ENCODE measurements at places on chromosomes 4 and X.

- no peak for DNase-seq
Observed at GRCh38 chr4:26005764-26006163, 91.7 kb downstream of the SMIM20 start.

DNA sequence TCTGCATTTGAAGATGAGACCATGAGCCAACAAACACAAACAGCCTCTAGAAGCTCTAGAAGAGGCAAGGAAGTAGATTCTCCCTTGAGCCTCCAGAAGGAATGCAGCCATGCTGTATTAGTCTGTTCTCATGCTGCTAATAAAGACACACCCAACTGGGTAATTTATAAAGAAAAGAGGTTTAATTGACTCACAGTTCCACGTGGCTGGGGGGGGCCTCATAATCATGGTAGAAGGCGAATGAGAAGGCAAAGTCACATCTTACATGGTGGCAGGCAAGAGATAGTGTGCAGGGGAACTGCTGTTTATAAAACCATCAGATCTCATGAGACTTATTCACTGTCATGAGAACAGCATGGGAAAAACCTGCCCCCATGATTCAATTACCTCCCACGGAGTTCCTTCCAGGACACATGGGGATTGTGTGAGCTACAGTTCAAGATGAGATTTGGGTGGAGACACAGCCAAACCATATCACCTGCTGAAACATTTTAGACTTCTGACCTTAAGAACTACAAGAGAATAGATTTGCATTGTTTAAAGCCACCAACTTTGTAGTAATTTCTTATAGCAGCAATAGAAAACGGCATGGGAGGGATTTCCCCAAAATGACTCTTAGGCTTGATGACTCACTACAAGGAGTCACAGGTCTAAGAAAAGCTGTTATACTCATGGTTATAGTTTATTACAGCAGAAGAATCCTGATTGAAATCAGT is 284.4 kb upstream of the SFRP2 start:
- DNase-seq: peak; percentile 66

GRCh38 chrX:104707572-104707971 is 141.6 kb downstream of the IL1RAPL2 start:
- DNase-seq: no peak

DNA sequence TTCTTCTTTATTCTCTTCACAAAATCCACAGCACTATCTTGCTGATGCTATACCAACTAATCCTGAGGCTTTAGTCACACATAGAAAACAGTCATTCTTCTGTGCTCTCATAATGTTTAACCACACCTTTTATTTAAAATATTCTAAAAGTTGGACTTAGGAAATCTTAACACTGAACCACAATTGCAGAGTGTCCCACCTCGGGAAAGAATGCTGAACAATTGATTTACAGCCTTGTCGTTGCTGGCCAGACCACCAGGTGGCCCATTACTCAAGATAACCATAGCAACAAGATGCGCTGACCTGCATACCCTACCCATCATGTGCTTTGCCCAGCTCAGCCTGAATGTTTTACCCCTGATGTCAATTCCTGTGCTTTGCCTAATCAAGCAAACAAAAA is 100.8 kb downstream of the ARSJ start:
- peak; percentile 50 for DNase-seq

GRCh38 chrX:103431316-103431715 is 55.0 kb downstream of the BEX3 start:
- DNase-seq: peak; percentile 13

DNA sequence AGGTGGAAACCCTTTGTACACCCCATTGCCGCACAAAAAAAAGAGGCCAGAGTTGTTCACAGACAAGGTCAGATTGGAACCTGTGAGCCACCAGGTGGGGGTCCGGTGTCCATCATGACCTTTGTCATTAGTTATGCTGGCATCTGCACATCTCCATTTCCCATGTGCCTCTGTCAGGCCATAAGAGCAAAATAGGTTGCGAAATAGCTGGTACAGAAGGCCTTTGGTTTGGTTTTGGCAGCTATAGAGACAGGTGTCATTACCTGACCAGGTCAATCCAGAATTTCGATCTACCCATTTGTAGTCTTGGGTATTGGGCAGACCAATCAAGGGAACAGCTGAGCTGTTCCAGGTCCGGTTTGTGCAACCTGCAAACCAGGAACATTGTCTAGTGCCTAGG is 6.6 kb downstream of the ERVMER34-1 start:
- no peak for DNase-seq

GRCh38 chr4:55247521-55247920 is 98.5 kb upstream of the SRD5A3 start:
- DNase-seq: no peak

- peak; percentile 71 for DNase-seq
Observed at GRCh38 chrX:103918571-103919269, 43.7 kb upstream of the TMSB15B start.

GRCh38 chr4:154589296-154590197 is 995 bp downstream of the FGA start:
- DNase-seq: no peak

DNA sequence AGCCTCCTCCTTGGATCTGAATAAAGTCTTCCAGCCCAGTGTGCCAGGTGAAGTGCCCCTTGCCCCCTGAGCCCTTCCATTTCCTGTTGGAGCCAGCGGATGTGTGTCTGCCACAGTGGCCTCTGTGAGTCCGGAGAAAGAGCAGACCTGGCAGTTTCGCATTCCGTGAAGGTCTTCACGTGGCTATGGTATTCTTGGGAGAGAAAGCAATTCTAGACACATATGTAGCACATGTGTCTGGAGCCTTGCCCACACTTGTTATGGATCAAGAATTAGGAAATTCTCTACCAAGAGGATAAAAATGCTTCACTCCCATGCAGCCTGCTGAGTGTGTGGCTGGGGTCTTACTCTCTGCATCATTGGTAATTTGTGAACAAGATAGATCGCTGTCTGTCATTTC is 130.9 kb downstream of the REPS2 start:
- no peak for DNase-seq

DNA sequence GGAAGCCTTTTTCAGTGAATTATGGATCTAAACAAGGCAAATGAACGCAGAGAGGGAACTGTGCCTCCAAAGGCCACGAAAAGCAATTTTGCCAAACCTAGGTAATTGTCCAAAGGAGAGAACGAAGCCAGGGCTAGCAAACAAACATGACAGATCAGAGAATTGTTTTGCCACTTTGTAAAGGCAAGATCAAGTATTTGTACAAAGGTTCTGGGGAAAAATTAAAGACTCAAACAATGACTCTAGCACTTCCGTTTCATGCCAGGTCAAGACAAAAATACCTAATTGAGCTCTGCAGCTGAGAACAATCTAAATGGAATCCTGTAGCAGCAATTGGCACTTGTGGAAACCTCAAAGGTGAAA is 8.5 kb downstream of the RBM47 start:
- DNase-seq: no peak

DNA sequence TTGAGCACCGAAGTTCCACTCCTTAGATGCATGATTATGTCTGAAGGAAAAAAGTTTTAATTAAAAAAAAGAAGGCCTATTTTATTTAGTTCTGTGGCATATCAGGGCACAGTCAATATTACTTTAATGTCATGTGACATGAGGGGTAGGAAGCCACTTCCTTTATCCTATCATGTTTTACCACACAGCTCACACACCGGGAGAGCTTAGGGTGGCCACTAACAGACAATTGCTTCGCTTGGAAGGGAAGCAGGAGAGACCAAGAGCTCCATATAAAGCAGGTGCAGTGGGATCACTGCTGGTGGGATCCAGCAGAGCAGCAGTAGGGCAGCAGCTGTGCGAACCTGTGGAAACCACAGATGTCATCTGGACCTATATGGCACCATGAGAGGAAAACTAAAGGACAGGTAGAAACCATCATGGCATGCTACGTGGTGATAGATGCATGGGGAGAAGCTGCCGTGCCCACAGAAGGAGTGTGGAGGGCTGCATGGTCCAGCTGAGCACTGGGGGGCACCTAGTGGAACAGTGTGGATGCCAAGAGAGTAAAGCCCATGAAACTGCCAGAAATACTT is 52.0 kb downstream of the DTHD1 start:
- DNase-seq: no peak

- no peak for DNase-seq
Observed at GRCh38 chr4:37245391-37245954, 930 bp downstream of the NWD2 start.

DNA sequence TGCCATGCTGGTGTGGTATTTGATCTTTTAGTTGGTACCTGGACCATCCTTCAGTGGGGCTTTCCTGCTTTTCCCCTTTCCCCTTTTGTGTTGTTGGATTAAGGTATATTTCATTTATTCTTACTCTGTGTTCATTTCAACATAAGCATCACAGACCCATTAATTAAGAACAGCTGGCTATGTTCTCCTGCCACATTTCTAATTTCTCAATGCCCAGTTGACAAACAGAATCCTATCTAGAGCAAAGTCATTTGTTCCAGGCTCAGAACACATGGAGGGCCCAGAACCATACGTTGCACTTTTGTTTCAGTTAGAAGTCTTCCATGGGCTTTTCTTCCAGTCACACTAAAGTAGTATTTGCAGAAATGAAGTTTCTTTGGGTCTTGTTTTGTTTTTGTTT is 46.1 kb upstream of the EOLA2 start:
- DNase-seq: no peak

DNA sequence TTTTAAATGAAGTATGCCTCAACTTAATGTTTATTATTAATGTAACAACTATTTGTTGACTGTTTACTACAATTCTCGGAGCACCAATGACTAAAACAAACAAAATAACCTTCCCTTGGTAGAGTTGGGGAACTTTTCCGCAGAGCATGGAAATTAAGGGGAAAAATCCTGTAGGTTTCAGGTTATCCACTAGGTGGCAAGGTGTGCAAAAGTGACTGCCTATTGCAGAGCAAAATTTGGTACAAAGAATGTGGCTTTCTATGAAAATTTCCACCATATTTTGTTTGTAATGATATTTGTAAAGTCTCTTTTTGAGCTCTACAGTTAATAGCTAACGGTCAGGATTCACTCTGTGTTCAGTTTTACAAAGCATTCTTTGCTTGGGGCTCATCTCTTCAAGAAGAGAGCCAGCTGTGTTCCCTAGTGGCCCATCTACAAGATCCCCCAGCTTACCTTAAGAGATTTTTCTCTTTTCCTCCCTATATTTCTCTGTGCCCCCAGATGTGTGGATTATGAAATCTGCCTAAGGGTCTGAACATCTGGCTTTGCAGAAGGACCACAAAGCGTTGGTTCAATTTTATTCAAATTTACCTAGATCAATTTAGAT is 61.1 kb downstream of the FBXO8 start:
- no peak for DNase-seq

DNA sequence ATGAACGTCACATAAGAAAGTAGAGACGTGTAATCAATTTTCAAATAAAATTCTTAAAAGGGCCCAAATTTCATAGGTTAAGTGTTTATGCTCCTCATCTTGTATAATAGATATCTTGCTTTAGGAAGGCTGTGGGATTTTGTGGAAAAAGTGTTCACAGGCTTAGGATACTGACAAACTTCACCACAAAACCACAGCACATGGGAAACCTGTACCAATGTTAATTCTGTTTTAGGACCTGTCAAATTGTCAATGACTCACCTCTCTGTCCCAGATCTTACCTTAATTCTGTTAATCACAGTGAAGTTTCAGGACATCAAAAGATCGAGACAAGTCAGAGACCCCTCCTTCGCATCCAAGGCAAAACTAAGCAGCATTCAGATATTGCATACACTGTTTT is 24.2 kb downstream of the FGFBP1 start:
- no peak for DNase-seq

DNA sequence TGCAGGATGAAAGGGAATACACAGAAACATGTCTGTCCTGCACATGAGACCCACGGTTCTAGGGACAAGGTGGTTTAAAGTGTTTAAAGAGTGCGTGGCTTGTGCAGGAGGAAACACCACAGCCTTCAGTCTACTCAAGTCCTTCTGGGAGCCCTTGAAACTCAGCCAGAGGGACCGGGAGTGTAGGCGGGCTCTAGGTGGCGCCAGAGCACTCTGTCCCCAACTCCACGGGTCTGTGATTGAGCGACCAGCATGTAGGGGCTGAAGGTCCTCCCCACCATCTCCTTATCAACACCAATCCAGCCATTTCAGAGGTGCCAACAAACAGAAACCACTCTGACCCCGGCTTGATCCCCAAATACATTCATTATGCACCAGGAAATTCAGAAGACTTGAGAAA is 82.0 kb upstream of the CLDN34 start:
- DNase-seq: peak; percentile 54

DNA sequence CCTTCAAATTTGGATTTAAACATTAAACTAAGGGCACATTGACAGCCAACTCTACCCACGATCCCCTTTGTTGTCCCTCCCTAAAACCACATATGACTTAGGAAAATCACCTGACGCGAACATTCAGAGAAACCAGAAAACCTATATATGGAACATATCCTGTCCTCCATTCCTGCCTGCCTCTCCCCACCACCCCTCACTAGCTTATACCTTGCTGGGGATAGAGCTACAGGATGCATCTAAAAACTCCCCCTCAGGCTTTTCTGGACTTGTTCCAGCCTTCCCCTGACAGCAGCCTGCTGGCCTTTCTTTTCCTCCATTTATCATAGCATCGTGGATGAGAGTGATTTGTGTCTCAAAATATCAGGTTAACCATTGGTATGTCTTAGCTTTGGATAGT is 8.8 kb downstream of the STK26 start:
- DNase-seq: no peak

- no peak for DNase-seq
Observed at GRCh38 chr4:24887881-24888430, 24.9 kb downstream of the CCDC149 start.

GRCh38 chr4:5478169-5478568 is 230.2 kb downstream of the EVC2 start:
- DNase-seq: no peak

GRCh38 chr4:150495550-150495949 is 86.4 kb upstream of the MAB21L2 start:
- no peak for DNase-seq

DNA sequence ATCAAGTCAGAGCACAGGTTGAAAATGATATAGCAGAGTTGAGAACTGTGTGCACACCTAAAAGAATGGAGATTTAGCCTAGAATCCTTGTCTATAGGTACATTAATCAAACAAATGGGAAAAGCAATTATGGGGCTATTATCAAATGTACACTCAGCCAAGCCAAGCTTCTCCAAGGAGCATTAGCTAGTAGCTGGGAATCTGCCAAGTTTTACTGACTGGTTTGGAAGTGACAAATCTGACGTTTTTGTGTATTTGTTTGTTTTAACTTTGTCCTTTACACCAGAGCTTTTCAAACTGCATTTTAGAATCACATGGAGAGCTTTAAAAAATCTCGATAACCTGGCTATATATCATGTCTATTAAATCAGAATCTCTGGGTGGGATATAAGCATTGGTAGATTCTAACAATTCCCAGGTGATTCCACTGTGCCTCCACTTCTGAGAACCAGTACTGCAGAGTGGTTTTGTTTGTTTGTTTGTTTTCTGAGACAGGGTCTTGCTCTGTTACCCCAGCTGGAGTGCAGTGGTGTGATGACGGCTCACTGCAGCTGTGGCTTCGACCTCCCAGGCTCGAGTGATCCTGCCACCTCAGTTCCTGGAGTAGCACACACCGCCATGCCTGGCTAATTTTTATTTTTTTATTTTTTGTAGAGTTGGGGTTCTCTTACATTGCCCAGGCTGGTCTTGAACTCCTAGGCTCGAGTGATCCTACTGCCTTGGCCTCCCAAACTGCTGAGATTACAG is 279.8 kb downstream of the UNC5C start:
- DNase-seq: peak; percentile 34

GRCh38 chrX:19127649-19128168 is 5.4 kb upstream of the ADGRG2 start:
- peak; percentile 19 for DNase-seq

GRCh38 chrX:25020905-25021449 is 5.2 kb upstream of the ARX start:
- peak; percentile 12 for DNase-seq

Data from fibroblast of skin of back (primary cell).